Stimulated activated CD4-positive, alpha-beta T cell treated with anti-CD3 and anti-CD28 coated beads, Interleukin-15, amount 100 ng/mL, for 48 hours (primary cell): ENCODE measurements at places on chromosomes 16 and 17.
A peak's percentile ranks its signal among the peaks of the same experiment; 100 is the strongest.

GRCh38 chr16:88991813-88992350 lies 14.9 kb upstream of the CBFA2T3 start:
- DNase-seq = no peak

DNA sequence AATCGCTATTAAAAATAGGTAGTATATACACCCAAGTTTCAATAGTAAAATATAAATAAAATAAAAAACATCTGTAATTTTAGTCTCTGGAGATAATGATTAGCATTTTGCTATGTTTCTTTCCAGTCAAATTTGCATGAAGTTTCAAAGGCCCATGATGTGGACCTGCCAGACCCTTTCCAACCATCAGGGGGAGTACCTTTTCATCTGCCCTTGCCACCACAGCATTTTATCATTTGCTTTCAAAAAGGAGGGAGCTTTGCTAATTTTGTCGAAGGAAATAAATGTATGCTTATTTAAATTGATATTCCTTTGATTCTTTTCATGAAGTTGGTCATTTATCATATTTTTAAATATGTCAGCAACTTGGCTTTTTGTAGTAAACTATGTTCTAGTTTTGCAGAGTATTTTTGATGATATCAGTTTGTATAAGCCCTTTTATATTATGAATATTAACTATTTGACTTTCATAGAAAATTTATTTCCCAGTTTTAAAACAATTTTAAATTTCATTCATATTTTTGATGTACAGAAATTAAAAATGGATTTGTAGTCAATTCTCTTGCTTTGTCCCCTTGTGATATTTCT lies 115.2 kb upstream of the NETO2 start:
- DNase-seq = no peak

DNA sequence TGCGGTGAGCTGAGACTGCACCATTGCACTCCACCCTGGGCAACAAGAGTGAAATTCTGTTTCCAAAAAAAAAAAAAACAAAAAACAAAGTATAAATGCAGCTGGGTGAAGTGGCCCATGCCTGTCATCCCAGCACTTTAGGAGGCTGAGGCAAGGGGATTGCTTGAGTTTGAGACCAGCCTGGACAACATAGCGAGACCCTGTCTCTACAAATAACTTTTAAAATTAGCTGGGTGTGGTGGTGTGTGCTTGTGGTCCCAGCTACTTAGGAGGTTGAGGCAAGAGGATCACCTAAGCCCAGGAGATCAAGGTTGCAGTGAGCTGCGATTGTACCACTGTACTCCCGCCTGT lies 10.1 kb upstream of the STX4 start:
- no peak for DNase-seq

- no peak for DNase-seq
These were observed 28.2 kb upstream of the KPNB1 start for GRCh38 chr17:47621293-47622179.

DNA sequence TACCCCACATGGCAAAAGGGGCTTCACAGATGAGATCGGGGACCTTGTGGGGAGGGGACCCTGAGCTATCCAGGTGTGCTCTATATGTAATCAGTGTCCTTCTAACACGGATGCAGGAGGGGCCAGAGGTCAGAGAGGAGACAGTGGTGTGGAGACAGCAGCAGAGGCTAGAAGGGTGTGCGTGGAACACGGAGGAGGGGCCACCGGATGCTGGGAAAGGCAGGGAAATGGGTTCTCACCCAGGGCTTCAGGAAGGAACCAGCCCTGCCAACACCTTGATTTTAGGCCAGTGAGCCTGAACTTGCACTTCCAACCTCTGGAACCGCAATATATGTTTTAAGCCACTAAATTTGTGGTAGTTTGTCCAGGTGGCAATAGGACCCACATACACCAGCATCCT lies 4.6 kb upstream of the SLC38A8 start:
- DNase-seq = no peak

DNA sequence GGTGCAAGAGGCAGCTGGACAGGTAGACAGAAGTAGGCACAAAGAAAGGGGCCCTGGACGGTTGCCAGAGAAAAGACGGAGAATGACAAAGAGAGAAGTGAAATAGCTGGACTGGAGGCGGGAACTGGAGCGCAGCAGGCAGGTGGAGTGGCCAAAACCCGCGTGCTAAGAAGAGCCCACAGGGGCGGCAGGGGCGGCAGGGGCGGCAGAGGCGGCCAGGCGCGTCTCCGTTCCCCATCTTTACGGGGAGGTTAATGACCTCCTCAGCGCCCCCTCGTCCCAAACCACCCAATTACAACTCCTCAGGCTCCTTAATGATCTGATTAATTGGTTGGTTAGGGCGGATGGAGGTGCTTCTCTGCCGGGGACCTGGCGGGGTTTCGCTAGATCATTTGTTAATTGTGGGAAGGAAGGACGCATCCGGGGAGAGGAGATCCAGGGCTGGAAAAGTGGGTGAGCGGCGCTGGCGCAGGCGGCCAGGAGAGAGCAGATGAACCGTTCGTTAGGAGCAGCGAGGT lies 15.4 kb upstream of the HOXB9 start:
- no peak for DNase-seq

- no peak for DNase-seq
These were observed 9.4 kb downstream of the SKA2 start for GRCh38 chr17:59145571-59146096.

GRCh38 chr16:54928016-54928356 lies 2.7 kb upstream of the IRX5 start:
- no peak for DNase-seq

GRCh38 chr16:85285681-85286065 lies 173.4 kb upstream of the CIBAR2 start:
- no peak for DNase-seq

DNA sequence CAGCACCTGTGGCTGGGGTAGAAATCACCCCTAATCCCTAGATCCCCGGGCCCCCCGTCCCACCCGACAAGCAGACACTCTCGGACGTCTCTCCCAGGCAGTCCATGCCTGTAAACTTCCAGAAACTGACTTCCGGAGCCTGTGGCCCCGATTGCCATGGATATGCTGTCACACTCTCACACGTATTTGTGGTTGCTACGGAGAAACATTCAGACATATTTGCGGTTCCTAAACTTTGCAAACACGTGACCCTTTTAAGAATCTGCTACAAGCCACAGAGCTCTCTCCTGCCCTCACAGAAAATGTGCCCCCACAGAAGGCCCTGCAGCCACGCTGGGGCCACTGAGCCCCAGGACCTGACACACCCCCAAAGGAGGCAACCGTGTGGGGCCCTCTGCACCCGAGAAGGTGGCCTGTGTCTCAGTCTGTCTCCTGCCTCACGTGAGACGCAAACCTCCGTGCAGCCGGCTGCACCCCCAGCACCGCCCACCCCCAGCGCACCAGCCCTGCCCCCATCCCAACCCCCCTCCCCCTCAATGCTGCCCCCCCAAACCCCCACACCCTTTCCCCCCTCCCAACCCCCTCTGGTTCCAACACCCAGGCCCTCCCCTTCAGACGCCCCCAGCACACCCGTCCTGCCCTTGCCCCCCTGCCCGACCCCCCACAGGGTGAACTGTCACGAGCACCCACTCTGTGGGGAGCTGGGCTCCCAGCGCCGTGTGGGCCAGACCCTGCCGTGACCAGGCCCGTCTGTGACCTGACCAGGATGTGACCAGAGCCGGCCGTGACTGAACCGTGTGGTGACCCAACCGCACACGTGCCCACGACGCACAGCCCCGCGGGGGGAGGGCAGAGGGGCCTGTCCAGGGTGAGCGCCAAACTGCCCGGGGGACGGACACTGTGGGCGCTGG lies 66.3 kb upstream of the METRNL start:
- no peak for DNase-seq

GRCh38 chr16:67986949-67987348 lies 6.7 kb upstream of the DPEP3 start:
- no peak for DNase-seq

DNA sequence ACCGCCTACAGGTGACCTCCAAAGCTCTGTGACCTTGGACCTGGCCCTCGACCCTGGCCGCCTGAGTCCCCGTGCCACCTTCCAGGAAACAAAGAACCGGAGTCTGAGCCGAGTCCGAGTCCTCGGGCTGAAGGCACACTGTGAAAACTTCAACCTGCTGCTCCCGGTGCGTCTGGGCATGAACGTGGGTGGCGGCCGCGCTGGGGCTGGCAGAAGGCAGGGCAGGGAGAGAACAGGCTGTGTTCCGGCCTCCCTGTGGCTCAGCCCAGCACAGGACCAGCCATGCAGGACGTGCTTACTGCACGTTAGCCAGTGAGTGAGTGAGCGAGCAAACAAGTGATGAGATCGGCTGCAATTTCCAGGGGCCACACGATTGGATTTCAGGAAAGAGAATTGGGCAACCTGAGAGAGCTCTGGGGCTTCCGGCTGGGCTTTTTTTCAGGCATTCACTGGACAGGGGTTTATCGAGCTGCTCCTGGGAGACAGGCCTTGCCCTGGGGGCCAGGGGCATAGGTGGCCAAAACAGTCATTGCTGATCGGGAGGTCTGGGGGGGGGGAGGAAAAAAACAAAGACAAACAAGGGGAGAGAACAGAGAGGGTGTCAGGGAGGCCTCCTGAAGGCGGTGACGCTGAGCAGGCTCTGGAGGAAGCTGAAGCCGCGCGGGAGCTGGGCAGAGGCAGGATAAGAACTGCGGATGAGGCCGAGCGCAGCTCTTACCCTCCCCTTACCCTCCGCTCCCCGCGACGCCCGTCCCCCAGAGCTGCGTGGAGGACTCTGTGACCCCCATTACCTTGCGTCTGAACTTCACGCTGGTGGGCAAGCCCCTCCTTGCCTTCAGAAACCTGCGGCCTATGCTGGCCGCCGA lies 16.9 kb downstream of the ITGAX start:
- DNase-seq = no peak

GRCh38 chr16:84247844-84248243 lies 8.0 kb upstream of the KCNG4 start:
- no peak for DNase-seq

DNA sequence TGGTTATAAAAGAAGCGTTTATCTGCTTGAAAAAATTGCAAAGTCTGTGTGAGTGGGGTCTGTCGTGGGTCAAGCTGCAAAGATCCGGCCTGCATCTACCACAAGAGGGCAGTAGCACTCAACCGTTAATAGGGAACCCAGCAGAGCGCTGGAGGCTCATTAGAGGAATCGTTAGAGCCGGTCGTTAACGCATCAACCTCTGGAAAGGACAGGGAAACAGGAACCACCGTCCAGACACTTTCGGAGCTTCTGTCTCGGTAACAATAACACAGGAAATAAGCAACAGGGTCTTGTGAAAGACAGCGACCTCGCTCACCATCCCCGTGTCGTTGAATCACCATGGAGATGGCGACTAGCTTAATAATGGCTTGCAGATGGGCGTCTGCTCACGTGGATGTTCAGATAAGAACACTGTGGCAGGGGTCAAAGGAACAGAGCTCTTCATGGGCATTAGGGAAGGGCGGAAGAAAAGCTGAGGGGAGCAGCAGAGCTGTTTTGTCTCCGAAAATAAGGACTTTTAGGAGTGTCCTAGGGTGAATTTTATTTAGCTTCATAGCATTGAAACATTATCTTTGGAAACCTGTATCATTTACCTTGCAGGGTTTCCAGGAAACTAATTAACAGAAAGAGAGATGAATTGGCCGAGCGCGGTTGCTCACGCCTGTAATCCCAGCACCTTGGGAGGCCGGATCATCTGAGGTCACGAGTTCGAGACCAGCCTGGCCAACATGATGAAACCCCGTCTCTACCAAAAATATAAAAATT lies 11.9 kb upstream of the NSRP1 start:
- DNase-seq = peak; percentile 49
